ENCODE measurements at places on chromosomes 11 and 22. TPM values are rescaled to one million over a fixed set of nuclear protein-coding genes. Genes with fewer than 3 reads are reported as not detected.

Gene CNIH2
- total RNA-seq, result 1.6 TPM

Gene BDNF
- total RNA-seq, result 0.24 TPM

Gene HORMAD2
- total RNA-seq, result 0.09 TPM

Gene PLAAT4
- 68.3 TPM for total RNA-seq

Gene IFITM10
- 0.14 TPM for total RNA-seq

Gene BTBD18
- total RNA-seq, result under 0.01 TPM

Gene SCGB2A2
- 2.7 TPM for total RNA-seq

Gene RASL10A
- total RNA-seq, result 0.47 TPM

Gene CABP4
- total RNA-seq, result 0.52 TPM

Gene TTC36
- total RNA-seq, result 0.19 TPM

Gene OR52N5
- not detected for total RNA-seq

Gene GRIA4
- total RNA-seq, result under 0.01 TPM

Gene ADAMTS15
- total RNA-seq, result 1.8 TPM

Gene SPDYC
- not detected for total RNA-seq

Gene CHADL
- total RNA-seq, result 1.7 TPM

Gene TRIM68
- 6.9 TPM for total RNA-seq

Gene RFPL1
- total RNA-seq, result 0.05 TPM

Gene FOLR1
- 0.47 TPM for total RNA-seq

Gene PRR33
- not detected for total RNA-seq

Gene MYO18B
- total RNA-seq, result 13.8 TPM

Gene ARL14EP
- total RNA-seq, result 33.7 TPM

Gene GUCY1A2
- total RNA-seq, result 0.94 TPM

Gene CASP12
- total RNA-seq, result 0.05 TPM

Gene RIMBP3C
- total RNA-seq, result 1.3 TPM

Gene ALKBH3
- 36.0 TPM for total RNA-seq

Gene PANX2
- 0.09 TPM for total RNA-seq

Gene KCNQ1OT1
- total RNA-seq, result 0.42 TPM

Gene ABCC8
- total RNA-seq, result 0.42 TPM

Gene OR5T2
- total RNA-seq, result not detected

Gene MFNG
- 56.4 TPM for total RNA-seq

Gene FERMT3
- 74.5 TPM for total RNA-seq

Gene RNF169
- total RNA-seq, result 13.0 TPM

Gene UPB1
- 3.5 TPM for total RNA-seq

Gene KDELR3
- total RNA-seq, result 2.3 TPM

Gene PHOX2A
- total RNA-seq, result 0.05 TPM

Gene MGAT3
- 1.6 TPM for total RNA-seq

Gene ACR
- total RNA-seq, result not detected

Gene APOBEC3H
- total RNA-seq, result 1.6 TPM

Gene ANKK1
- 0.14 TPM for total RNA-seq

Gene CDC42EP1
- 1.7 TPM for total RNA-seq

Gene TCN1
- 2.1 TPM for total RNA-seq

Gene TSPAN32
- total RNA-seq, result 4.0 TPM

Gene CRYBB2
- not detected for total RNA-seq

Gene MISFA
- total RNA-seq, result 1.5 TPM

Gene OR51B4
- total RNA-seq, result not detected

Gene HPX
- total RNA-seq, result 0.38 TPM

Gene SUSD2
- 0.33 TPM for total RNA-seq

Gene MYO7A
- 1.5 TPM for total RNA-seq

Gene LMNTD2
- total RNA-seq, result 1.1 TPM

Gene ADORA2A
- total RNA-seq, result 77.4 TPM

Gene PIH1D2
- total RNA-seq, result 1.6 TPM

Gene SPON1
- 3.6 TPM for total RNA-seq

Gene CASP1
- total RNA-seq, result 30.9 TPM

Gene TBC1D10A
- total RNA-seq, result 25.6 TPM

Data from thymus (tissue), 14 donors.